Bronchus fibroblast of lung (primary cell): ENCODE measurements at places on chromosomes 7 and 10. TPM values are rescaled to one million over a fixed set of nuclear protein-coding genes. Genes with fewer than 3 reads are reported as not detected.

Gene CFAP70
- total RNA-seq = under 0.01 and 0.34 TPM in 2 replicates

Gene MMD2
- not detected in 2 replicates for total RNA-seq

Gene TRIL
- 0.45 and 0.84 TPM in 2 replicates for total RNA-seq

Gene ADAMTS14
- under 0.01 and 0.34 TPM in 2 replicates for total RNA-seq

Gene PRTFDC1
- total RNA-seq = 23.9 and 24.5 TPM in 2 replicates

Gene FZD1
- total RNA-seq = 9.4 and 10.3 TPM in 2 replicates
